ENCODE measurements at places on chromosomes 6 and 20.
A peak's percentile ranks its signal among the peaks of the same experiment; 100 is the strongest.

DNA sequence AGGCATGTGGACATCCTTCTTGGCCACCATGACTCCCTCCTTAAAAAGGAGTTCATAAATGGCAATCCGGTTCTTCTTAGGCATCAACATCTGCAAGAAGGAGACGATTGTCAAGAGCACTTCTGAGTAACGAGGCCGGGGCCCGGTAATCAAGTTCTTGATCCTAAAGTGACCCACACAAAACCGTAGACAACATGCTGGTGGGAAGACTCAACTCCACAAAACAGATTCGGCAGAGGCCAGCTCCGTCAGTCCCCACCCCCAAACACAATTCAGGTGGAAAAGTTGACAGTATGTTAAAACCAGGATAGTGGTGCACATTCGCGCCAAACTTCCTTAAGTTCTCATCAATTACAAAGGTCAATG, 754 bp downstream of the RPS10 start:
- peak; percentile 41 for DNase-seq

DNA sequence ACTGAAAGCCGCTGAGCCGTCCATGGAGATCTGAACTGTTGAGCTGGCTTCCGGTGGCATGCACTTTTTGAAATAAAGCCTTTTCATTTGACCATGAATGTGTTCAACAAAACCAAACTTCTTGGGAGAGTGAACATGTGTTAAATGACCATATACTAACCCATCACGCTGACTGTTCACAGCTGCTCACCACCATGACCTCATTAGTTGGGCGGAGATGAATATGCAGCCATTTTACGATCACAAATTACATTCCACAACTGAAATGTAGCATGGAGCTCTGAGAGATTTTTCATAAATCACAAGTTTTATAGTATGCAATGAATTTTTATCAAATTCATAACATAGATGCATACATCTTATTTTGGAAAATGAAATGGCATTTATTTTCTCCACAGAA, 4.2 kb downstream of the RAMACL start:
- no peak for DNase-seq

GRCh38 chr20:3188823-3189413, 15.6 kb downstream of the DDRGK1 start:
- no peak for DNase-seq

- no peak for DNase-seq
These were observed 332.5 kb downstream of the TFAP2A start for GRCh38 chr6:10082385-10082784.

DNA sequence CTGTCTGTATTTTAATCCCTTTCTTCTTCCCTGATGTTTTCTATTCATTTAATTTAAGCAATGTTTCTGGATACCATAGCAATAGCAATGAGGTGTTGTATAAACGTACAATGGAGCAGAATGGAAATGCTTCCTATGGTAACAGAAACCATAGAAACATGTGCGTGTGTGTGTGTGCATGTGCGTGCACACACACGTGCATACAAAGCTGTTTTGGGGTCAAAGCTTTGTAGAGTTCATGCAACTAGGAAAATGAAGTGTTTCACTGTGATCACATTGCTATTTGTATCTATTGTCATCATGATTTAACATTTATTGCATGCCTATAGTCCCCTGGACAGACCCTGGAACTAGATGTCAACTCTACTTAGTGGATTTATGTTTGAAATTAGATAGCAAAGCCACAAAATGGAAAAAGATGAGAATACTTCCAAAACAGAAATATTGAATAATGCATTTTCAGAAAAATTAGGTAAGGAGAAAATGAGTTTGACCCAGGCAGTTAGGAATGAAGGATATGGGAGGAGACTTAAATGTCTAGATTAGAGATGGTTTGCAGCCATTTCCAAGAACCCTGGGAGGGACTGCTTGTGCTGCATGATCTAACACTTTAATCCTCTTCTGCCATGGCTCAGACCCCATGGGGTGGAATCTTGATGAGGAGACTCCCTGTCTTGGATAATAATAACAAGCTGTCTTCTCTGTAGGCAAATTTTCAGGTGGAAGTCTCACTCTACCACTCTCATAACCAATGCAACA, 124.4 kb downstream of the TRMT11 start:
- DNase-seq: no peak
